ENCODE measurements at places on chromosomes 2 and 18. TPM values are rescaled to one million over a fixed set of nuclear protein-coding genes. Genes with fewer than 3 reads are reported as not detected.

Gene PLEKHH2
- total RNA-seq: 17.4 TPM

GRCh38 chr2:64988420-64989125, 626 bp upstream of the SLC1A4 start:
- no peaks in the 10 kb centered on the region for H3K27me3 ChIP-seq
- peak; percentile 95 for DNase-seq
- H3K36me3 ChIP-seq: peaks cover 4% of the 10 kb centered on the region
- H3K4me1 ChIP-seq: peaks cover 59% of the 10 kb centered on the region

DNA sequence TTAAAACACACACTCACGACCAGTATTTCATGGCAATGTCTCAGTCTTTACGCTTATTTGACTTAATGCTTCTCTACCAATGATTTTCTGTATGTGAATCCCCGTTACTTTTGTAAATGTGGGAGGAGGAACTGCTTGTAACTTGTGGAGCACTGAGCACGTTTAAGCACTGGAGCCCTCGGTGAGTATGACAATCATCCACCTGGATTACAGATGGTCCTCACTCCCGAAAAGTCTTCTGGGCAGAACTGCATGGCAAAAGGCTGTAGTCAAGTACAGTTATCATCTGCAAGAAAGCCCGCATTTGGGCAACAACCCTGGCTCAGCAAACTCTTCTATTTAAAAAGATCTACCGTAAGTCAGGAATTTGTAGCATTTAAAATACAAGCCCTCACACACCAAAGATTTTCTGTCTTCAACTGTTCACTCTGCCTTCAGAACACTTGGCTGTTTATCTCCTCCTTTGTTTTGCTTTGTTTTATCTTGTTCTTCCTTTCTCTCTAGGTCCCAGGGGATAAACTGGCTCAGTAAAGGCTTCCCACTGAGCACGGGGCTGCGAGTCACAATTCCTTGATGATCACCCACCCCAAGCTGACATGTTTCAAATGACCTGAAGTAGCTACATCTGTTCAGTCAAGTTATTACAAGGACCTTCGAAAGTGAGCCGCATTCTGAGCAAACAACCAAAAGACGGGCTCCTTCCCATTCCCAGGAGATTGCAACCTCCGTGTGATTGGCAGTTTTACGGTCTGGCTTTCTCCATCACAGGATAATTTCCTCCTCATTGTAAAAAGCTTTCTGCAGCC, 102.2 kb downstream of the DLGAP1 start:
- H3K36me3 ChIP-seq: no peaks in the 10 kb centered on the region
- H3K27me3 ChIP-seq: no peaks in the 10 kb centered on the region
- no peak overlapping the region for H3K4me3 ChIP-seq
- H3K27ac ChIP-seq: no peak overlapping the region

- H3K27ac ChIP-seq: no peak overlapping the region
- H3K27me3 ChIP-seq: no peaks in the 10 kb centered on the region
- no peaks in the 10 kb centered on the region for H3K4me1 ChIP-seq
- H3K36me3 ChIP-seq: no peaks in the 10 kb centered on the region
These were observed 864.2 kb upstream of the LRATD1 start for GRCh38 chr2:13768274-13768673.

- no peaks in the 10 kb centered on the region for H3K36me3 ChIP-seq
- peaks cover 65% of the 10 kb centered on the region for H3K4me1 ChIP-seq
- no peak overlapping the region for H3K4me3 ChIP-seq
- H3K27me3 ChIP-seq: no peaks in the 10 kb centered on the region
- DNase-seq: peak; percentile 81
These were observed 36.0 kb upstream of the EML4 start for GRCh38 chr2:42132966-42133641.

Gene PPM1B
- 36.2 TPM for total RNA-seq

Gene CCDC141
- total RNA-seq: not detected

DNA sequence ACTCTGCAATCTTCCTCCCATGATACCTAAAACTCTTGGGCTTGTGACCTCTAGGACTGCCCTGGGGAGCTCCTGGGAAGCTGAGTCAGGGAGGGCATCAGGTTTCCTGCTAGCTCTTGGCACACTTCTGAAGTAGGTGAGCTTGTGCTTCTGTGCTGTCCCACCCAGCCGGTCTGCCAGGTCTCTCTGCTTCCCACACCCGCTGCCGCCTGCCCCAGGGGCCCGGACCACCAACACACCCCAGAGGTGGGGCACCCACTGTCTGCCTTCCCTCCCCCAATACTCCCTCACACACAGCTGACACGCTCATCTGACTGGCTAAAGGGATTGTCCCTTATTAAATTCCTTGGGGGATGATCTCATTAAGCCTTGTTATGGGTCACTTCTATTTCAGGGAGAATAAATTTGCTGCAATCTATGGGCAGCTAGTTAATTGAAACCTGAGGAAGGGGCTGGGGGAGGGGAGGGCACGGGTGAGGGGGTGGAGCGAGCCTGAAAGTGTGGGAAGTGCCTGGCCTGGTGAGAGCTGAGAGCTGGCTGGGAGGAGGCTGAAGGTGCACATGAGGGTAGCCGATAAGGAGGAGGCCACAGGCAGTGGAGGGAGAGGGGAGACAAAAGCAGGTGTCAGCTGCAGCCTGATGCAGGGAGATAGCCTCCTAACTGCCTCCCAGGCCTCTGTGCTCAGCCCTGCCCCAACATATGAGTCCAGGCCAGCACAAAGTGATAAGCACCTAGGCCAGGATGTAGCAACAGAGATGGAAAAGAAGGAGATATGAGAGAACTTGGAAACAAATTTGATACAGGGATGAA, 48.8 kb downstream of the HAUS1 start:
- no peak for DNase-seq
- peaks cover 32% of the 10 kb centered on the region for H3K4me1 ChIP-seq
- H3K27ac ChIP-seq: no peak overlapping the region
- no peak overlapping the region for H3K4me3 ChIP-seq
- peaks cover 2% of the 10 kb centered on the region for H3K36me3 ChIP-seq
- H3K27me3 ChIP-seq: no peaks in the 10 kb centered on the region

DNA sequence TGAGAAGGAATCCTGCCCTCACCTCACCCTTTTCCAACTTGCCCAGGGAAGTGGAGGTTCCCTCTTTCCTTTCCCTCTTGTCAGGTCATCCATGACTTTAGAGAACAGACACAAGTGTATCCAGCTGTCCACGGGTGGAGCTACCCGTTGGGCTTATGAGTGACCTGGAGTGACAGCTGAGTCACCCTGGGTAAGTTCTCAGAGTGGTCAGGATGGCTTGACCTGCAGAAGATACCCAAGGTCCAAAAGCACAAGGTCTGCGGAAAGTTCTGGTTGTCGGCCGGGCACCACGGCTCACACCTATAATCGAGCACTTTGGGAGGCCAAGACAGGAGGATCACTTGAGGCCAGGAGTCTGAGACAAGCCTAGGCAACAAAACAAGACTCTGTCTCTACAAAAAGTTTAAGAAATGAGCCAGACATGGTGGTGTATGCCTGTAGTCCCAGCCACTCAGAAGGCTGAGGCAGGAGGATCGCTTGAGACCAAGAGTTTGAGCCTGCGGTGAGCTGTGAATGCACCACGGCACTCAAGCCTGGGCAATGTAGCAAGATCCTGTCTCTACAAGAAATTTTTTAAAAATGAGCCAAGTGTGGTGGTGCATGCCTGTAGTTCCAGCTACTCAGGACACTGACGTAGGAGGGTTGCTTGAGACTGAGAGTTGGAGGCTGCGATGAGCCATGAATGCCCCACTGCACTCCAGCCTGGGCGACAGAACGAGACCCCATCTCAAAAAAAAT, 14.0 kb upstream of the CNDP1 start:
- peaks cover 28% of the 10 kb centered on the region for H3K36me3 ChIP-seq
- no peak overlapping the region for H3K27ac ChIP-seq
- H3K27me3 ChIP-seq: no peaks in the 10 kb centered on the region
- no peak for DNase-seq
- H3K4me1 ChIP-seq: no peaks in the 10 kb centered on the region

Gene TIGD1
- 8.2 TPM for total RNA-seq

GRCh38 chr18:72155327-72155726, 388.8 kb downstream of the CBLN2 start:
- H3K4me1 ChIP-seq: no peaks in the 10 kb centered on the region
- no peaks in the 10 kb centered on the region for H3K27me3 ChIP-seq
- H3K4me3 ChIP-seq: no peak overlapping the region
- no peaks in the 10 kb centered on the region for H3K36me3 ChIP-seq
- no peak for DNase-seq

Gene ARHGEF4
- 3.2 TPM for total RNA-seq

Gene DNAJB2
- 43.3 TPM for total RNA-seq

Gene THOC1
- total RNA-seq: 36.5 TPM

Gene ALK
- not detected for total RNA-seq

Gene CDH20
- not detected for total RNA-seq

DNA sequence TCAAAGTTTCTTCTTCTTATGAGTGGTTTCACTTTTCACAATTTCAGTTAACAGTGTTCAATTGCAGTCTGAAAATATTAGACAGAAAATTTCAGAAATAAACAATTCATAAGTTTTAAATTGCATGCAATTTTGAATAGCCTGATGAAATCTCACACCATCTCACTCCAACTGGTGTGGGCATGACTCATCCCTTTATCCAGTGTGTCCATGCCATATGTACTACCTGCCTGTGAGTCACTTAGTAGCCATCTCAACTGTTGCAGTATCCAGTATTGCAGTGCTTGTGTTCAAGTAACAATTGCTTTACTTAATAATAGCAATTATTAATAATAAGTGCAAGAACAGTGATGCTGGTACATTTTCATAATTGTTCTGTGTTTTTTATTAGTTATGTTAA, 1202.5 kb downstream of the DSC3 start:
- H3K36me3 ChIP-seq: no peaks in the 10 kb centered on the region
- no peak overlapping the region for H3K27ac ChIP-seq
- no peak for DNase-seq
- H3K4me3 ChIP-seq: no peak overlapping the region
- H3K4me1 ChIP-seq: no peaks in the 10 kb centered on the region

Gene SNTG2
- total RNA-seq: not detected

DNA sequence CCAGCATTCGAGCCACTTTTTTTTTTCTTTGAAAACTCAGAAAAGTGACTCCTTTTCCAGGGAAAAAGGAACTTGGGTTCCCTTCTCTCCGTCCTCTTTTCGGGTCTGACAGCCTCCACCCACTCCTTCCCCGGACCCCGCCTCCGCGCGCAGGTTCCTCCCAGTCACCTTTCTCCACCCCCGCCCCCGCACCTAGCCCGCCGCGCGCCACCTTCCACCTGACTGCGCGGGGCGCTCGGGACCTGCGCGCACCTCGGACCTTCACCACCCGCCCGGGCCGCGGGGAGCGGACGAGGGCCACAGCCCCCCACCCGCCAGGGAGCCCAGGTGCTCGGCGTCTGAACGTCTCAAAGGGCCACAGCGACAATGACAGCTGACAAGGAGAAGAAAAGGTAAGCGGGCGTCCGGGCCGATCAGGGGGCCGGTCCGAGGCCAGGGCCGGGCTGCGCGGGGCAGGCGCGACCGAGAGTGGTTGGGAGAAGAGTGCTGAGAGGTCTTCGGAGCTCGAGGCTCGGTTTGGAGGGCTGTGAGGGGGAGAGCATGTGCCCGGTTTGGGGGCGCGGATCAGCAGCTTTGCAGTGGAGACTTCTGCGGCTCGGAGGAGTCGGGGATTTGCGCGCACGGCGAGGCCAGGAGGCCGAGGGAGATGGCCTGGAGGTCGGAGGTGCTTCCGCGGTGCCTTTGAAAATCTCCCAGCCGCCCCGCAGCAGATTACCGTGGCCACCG, 502 bp downstream of the EPAS1 start:
- peaks cover 70% of the 10 kb centered on the region for H3K27me3 ChIP-seq
- peak overlapping the region; percentile 23 for H3K27ac ChIP-seq
- H3K4me3 ChIP-seq: peak overlapping the region; percentile 77

DNA sequence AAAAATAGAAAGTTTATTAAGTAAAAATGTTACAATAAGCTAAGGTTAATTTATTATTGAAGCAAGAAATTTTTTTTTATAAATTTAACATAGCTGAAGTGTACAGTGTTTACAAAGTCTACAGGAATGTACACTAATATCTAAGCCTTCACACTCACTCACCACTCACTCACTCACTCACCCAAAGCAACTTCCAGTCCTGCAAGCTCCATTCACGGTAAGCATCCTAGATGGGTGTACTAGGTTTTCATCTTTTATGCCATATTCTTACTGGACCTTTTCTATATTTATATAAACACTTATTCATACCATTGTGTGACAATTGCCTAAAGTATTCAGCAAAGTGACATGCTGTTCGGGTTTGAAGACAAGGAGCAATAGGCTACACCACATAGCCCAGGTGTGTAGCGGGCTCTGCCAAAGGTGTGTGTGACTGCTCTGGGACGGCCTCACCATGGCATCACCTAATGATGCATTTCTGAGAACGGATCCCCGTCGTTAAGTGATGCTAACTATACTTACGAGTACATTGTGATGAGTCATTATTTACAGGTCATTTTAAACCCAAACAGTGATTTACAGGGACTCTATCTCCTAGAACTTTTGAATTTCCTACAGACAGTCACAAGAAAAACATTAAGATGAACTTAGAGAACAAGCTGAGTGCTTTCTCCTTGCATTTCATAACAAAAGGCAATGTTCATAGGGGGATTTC, 76.3 kb upstream of the ID2 start:
- peaks cover 3% of the 10 kb centered on the region for H3K4me1 ChIP-seq
- no peak overlapping the region for H3K27ac ChIP-seq
- no peak for DNase-seq
- no peak overlapping the region for H3K4me3 ChIP-seq
- peaks cover 9% of the 10 kb centered on the region for H3K27me3 ChIP-seq
- H3K36me3 ChIP-seq: no peaks in the 10 kb centered on the region

Gene CNTNAP5
- not detected for total RNA-seq

- DNase-seq: no peak
- H3K27ac ChIP-seq: peak overlapping the region; percentile 88
- H3K36me3 ChIP-seq: peaks cover 5% of the 10 kb centered on the region
- no peak overlapping the region for H3K4me3 ChIP-seq
These were observed 128.6 kb downstream of the ZNF532 start for GRCh38 chr18:58993260-58993659.

DNA sequence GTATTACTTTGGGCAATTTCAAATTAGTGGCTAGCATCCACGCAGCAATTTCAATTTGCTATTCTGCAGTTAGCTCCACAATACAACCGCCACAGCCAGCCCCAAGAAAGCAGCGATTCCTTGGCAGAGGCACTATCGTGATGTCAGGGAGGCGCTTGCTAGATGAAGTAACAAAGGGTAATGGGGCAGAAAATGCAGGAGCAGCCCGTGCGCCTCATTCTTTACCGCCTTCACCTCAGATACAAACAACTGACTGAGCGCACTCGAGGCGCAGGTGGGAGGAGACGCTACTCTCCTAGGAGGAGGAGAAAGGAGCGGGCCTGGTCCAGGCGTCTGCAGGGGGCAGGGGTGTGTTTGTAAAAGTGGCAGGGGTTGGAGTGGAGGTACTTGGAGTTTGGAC, 76.9 kb upstream of the ASB18 start:
- H3K27me3 ChIP-seq: no peaks in the 10 kb centered on the region
- DNase-seq: no peak
- no peak overlapping the region for H3K27ac ChIP-seq
- H3K4me1 ChIP-seq: peaks cover 8% of the 10 kb centered on the region

DNA sequence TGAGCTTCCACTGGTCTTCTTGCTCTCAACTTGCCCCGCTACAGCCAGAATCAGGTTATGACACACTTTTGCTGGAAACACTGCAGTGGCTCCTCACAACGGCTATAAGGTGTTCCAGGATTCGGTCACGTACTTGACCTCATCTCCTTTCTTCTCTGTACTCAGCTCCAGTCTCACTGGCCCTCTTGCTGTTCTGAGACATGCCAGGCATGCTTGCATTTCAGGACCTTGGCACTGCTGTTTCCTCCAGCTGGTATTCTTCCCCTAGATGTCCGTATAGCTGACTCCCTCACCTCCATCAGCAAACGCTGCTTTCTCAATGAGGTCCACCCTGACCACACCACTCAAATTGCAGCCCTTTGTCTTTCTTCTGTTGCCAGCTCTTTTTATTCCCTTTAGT, 31.9 kb upstream of the C1GALT1C1L start:
- H3K27me3 ChIP-seq: no peaks in the 10 kb centered on the region
- no peak overlapping the region for H3K4me3 ChIP-seq
- H3K36me3 ChIP-seq: peaks cover 15% of the 10 kb centered on the region
- peaks cover 33% of the 10 kb centered on the region for H3K4me1 ChIP-seq
- H3K27ac ChIP-seq: no peak overlapping the region
